NCI-H1417 treated with DMSO at 0.1 percent for 48 hours (cell line): ENCODE measurements at places on chromosomes 11 and 22.
A peak's percentile ranks its signal among the peaks of the same experiment; 100 is the strongest.

- DNase-seq = no peak
These were observed 24.8 kb upstream of the PKNOX2 start for GRCh38 chr11:125139778-125140177.

DNA sequence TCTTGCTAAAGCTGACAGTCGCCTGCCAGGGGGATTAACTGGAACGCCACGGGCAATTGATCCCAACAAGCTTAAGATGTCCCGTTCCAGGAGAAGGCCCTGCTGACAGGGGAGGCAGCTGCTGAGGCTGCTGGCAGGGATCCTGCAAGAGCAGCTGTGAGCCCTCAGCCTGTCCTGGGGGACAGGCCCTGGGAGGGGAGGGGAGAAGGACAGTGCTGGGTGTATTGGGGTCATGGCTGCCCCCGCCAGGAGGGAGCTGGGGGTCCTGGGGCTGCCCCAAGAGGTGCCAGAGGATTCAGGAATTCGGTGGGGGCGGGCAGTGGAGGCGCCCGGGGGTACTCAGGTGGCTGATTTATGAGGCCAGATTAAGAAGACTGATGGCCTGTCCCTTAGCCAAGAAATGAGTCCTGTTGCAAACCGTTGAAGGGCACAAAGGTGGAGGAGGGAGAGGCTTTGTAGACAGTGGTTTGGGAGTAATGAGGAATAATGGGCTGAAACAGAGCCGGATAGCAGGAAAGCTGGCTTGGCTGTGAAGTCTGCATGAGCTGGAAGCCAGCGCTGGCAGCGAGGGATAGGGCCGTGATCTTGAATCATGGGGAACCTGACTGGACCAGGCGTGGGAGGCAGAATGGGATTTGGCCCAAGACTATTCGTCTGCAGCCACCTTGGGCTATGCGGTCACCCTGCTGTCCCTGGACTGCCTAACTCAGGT, 133.5 kb downstream of the CACNA1I start:
- no peak for DNase-seq

DNA sequence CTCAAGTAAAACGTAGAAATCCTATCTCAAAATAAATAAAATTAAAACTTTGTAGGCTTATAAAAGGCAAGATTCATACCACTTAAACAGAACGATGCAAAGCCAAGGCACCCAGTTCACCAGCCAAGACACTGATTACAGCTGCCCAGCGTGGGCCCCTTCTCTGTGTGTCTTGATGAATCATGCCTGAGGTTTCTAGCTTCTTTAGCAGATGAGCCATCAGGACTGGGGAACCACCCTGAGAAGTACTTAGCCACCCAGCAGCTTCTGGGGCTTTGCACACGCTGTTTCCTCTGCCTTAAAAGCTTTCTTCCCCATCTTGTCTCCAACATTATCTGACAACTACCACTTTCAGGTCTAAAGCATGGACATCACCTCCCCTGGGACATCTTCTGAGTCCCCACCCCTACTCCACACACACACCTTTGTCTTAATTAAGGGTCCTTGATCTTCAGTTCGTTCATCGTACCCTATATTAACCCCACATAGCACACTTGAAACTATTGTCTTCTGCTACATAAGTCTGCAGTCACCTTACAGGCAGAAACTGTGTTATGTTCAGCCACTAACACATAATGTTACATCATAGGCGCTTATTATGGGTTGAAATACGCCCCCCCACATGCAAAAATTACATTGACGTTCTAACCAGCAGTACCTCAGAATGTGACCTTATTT, 8.7 kb upstream of the LAYN start:
- DNase-seq = no peak

- DNase-seq = no peak
These were observed 21.0 kb downstream of the LMO1 start for GRCh38 chr11:8242499-8243280.

DNA sequence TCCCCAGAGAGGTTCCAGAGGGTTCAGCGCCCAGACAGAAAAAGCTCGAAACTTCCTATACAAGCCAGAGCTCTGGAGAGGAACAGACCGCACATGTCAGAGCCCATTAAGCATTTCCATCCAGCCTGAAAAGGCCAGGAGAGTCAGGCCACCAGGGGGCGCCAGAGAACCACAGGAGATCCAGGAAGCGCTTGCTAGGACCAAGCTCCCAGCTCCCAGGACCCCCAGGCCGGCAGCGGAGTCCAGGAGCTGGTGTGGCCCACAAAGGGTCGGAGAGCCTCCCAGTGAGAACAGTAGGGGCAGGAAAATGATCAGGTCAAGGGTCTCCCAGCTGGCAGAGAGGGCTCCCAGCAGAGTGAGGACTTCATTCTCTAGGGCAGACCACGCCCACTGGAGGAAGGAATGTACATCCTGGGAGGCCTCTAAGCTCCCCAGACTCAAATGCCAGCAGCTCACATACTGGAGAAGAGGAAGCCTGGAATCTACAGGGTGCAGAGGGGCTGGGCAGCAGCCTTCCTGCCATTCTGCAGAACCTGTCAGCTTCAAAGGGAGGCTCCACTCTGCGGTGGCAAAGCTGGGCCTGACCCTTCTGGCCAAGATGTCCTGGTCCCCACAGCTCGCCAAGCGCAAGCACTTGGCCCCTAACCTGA, 2.1 kb upstream of the MEI1 start:
- DNase-seq = peak; percentile 9

DNA sequence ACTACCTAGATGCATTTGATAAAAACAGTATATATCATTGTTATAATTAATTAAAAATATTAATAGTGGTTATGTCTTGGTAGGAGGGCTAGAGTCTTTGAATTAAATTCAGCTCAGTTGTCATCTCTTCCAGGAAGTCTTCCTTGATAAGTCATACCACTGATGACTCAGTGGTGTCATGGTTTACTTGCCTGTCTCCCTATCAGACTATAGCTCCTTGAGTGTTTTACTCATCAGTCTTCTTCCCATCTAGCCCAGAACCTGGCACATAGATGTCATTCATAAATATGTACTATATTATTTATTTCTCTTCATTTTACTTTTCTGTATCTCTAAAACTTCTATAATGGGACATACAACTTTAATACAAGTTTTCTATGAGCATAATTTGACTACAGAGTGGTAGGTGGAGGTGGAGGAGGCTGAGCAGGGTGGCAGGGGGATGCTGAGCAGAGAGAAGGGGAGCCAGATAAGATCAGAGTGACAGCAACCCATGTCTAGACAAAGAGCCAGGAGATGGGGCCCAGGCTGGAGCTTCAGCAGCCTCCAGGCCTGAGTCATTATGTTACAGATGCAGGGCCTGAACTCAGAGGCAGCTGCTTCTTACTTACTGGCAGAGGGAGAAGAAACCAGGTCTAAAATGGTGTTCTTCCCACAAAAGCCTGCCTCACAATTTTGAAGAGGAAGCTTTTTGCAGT, 82.3 kb upstream of the PHOX2A start:
- DNase-seq = no peak

GRCh38 chr11:121426476-121427399, 25.4 kb upstream of the SORL1 start:
- DNase-seq = no peak

DNA sequence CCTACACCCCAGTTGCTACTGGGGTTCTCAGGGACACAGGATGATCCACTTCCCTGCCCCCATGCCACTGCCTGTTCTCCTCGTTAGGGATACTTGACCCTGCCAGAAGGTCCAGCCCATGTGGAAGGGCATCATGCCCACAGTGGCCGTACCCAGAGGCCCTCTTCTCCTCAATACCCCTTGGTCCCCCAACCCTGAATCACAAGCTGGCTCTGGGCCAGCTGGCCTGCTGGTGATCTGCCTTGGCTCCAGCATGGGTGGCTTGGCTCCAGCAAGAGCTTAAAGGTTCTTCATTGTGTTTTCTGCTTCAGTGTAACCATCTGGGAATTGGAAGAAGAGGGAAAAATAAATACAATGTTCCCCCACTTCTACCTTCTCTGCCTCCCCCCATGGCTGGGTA, 11.1 kb upstream of the TPBGL start:
- DNase-seq = no peak

DNA sequence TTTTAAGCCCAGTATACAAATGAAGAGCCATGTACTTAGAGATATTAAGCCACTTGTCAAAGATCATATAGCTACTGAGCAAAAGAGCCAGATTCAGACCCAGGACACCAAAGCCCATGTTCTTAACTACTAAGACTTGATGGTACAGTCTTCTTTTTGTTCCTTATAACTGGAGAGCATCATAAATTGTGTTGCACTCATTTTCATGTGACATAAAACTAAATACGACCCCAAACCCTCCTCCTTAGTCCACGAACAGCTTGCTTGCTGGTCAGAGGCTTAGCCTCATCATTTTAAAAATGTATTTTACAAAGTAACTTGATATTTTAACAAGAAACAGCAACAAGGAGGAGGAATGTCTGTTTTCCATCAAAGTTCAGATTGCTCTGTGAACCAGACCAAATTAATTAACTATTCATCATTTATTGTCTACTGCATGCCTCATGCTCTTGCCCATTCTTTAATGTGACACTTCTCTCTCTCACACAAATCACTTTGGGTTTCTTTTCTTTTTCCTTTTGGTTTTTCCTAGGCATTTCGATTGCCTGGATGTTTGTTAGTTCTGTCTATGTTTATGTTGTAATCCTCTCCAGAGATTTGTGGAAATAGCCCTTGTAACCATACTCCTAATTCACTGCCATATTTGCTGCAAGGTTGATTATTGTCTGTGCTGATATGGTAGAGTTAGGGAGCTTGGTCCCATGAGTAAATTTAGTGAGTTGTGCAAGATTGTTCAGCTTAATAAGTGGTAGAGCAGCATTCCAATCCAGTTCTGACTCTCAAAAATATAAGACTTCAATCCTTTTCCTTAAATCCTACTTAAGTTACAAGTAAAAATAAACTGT, 8.4 kb upstream of the ARHGAP20 start:
- no peak for DNase-seq

GRCh38 chr11:28837599-28837998, 729.4 kb downstream of the METTL15 start:
- no peak for DNase-seq

DNA sequence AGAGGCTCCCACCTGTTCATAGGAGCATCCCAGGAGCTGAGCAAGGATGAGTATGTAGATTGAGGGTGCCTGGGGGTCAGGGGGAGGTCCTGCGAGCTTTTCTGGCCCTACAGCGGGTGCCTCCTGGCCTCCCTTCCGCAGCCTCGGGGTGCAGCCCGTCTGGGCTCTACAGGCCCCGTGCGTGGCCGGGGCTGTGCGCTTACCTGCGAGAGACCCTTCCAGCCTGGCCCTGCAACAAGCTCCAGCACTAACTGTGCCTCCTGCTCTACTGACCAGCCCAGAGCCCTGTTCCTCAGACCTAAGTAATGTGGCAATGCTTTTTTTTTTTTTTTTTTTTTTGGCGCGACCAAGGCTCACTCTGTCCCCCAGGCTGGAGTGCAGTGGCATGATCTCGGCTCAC, 1129.1 kb downstream of the BRD1 start:
- DNase-seq = no peak

- DNase-seq = no peak
These were observed 39.7 kb upstream of the TTLL12 start for GRCh38 chr22:43226377-43227238.

GRCh38 chr11:85040166-85040565, 587.0 kb downstream of the DLG2 start:
- no peak for DNase-seq

DNA sequence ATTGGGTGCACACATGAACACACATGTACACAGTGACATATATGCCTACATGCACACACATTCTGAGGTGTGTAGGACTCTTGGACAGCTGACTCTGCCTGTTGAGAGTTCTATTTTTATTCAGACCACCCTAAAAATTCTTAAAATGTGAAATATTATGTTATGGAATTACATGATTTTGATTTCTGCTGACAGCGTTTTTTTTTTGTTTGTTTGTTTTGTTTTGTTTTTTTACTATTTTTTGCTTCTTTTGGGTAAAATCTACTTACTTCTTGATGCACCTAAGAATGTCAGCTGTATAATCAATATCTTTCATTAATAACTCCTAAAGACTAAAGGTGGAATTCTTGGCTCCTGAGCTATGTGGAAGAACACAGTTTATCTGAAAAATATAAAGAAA, 64.0 kb downstream of the ANO5 start:
- DNase-seq = no peak

GRCh38 chr11:1218256-1218787, 4.5 kb upstream of the MUC5B start:
- no peak for DNase-seq

GRCh38 chr11:128948583-128948982, 5.9 kb upstream of the TP53AIP1 start:
- DNase-seq = no peak

DNA sequence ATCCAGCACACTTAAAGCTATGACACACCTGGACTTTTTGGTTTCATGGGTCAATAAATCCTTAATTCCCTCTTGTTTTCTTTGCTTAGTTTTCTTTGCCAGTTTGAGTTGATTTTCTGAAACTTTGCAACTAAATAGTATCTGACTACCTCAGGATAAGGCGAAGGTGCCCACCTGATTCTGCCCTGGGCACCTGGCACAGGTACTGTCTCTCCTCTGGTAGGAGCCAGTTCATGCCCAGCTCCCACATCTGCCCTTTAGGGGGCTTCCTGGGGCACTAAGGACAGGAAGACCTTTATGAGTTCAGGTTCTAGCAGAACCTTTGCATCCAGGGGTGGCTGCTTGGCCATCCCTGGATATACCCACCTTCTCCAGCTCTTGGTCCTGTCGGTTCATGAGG, 19.6 kb upstream of the KCNJ11 start:
- no peak for DNase-seq

GRCh38 chr11:118343981-118344515, at the start of gene CD3G:
Gene CD3G, plus strand, starts transcription at chr11:118344344. Its CDS starts 80 bp downstream, at chr11:118344424.
- DNase-seq = no peak
